NCI-H510A treated with DMSO at 0.1 percent for 48 hours (cell line): ENCODE measurements at places on chromosomes 5 and 9.

DNA sequence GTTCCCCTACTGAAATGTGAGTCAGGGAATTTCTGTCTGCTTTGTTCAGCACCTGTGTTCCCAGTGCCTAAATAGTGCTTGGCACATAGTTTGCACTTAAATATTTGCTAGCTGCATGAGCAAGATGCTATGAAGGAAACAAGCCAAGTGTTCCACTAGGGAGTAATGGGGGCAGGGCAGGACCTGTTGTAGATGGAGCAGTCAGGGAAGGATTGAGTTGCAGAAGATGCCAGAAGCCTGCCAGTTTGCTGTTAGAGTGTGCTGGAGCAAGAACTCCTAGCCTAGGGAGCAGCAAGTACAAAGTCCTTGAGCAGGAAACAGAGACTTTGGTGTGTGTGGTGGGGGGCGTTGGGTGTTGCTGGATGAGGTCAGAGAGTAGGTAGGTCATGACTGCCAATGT, 87.5 kb downstream of the DAB2IP start:
- DNase-seq, result no peak

DNA sequence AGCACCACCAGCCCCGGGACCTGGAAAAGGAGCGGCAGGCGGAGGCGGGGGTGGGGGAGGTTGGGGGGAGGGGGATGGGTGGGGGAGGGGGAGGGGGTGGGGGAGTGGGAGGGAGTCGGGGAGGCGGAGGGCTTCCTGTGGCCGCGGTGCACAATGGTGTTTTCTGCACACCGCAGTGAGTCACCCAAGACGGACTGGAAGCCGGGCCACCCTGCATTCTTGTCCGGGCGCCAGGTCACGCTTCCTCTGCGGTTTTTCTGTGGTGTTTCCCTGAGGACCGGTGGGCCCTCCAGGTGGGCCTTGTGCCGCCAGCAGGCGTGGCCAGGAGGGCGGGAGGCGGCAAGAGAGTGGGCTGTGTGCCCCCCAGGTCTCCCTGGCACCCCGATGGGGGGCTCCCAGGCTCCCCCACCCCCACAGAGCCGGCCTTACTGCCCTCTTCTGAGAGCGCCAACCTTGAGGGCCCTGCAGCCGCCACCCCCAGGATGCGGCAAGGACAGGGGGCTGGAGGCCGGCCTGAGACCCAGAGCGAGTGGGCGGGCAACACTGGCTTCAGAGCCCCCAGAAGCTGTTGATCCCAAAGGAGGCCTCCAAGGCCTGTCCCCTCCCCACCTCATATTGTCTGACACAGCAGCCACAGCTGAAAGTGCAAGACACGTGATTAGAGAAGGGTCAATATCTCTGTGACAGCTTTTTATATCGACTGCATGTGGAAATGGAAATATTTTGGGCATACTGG, 11.1 kb downstream of the EXD3 start:
- no peak for DNase-seq

DNA sequence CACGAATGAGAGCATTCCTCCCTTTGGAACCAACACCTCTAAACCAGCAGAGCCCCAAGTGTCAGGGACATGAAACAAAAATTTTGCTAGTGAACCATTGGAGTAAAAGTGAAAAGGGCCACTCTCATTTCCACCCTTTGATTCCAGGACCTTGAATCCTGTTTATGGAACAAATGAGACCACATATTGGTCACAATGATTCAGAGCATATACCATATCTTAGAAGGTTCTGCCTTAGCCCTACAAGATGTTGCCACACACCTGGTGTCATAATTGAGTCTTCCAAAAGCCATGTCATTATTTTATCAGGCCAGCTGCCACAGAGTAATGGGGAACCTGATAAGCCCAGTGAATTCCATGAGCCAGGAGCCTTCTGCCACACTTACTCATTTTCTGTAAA, 66.3 kb upstream of the ZBTB43 start:
- no peak for DNase-seq

- no peak for DNase-seq
These were observed 42.3 kb downstream of the FAM78A start for GRCh38 chr9:131233995-131234394.

DNA sequence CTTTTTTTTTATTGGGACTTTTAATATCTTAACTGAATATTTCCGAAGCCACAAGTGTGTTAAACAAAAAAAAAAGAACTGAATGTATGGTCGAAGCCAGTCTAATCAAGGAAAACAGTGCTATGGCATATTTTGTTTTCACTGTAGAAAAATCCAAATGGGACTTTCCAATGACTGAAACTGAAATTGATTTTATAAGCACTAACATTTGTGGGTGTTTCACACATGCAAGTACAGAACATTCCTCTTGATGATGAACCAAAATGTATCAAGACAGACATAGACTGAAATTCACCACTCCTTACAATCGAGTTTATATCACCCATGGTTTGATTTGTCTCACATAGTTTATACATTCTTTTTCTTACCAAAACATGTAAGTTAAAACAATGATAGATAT, 1026.8 kb downstream of the CDH18 start:
- no peak for DNase-seq

DNA sequence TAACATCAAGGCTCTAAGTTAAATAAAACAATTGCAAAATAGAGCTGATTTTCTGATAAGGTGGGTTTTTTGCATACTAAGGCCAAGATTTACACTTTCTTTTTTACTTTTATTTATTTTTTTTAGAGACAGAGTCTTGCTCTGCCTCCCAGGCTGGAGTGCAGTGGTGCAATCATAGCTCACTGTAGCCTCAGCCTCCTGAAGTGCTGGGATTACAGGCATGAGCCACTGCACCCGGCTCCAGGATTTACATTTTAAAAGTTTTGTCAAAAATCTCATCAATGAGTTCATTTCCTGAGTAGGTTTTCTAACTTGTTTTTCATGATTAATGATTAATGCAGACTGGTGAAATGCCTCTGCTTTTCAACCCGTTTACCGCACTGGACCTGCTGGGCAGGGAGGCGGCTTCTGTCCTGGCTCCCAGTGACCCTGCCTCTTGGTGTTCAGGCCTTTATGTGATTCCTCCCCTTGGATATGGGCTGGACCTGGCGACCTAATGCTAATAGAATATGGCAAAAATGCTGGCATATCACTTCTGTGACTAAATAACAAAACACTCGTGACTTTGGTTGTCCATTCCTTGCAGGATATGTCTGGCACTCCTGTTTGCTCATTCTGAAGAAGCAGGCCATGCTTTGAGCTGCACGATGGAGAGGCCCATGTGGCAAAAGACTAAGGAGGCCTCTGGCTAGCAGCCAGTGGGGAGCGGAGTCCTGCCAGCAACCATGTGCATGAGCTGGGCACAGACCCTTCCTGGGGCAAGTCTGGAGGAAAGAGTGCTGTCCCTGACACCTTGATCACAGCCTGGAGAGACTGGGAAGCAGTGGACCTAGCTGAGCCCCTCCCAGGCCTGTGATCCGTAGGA, 72.2 kb upstream of the PTCH1 start:
- no peak for DNase-seq

GRCh38 chr5:150446088-150446487, 3.5 kb downstream of the RPS14 start:
- DNase-seq, result no peak
